ENCODE measurements at places on chromosomes 3 and 15.

GRCh38 chr15:100588638-100589242, 13.2 kb downstream of the LINS1 start:
- DNase-seq, result no peak

DNA sequence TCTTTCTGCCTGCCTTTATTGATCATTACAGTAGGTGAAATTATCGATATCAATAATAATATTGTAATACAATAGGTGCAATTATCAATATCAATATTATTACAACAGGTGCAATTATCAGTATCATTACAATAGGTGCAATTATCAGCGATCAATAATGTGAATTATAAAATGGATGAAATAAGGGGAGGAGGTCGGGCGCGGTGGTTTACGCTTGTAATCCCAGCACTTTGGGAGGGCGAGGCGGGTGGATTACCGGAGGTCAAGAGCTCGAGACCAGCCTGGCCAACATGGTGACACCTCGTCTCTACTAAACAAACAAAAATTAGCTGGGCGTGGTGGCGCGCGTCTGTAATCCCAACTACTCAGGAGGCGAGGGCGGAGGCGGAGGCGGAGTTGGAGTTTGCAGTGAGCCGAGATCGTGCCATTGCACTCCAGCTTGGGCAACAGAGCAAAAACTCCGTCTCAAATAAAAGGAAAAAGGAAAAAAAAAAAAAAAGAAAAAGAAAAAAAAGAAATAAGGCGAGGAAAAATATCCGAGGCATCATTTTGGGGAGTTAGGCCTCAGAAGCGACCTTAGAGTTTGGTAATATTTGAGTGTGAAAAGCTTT, 611 bp upstream of the BNIP2 start:
- no peak for DNase-seq

DNA sequence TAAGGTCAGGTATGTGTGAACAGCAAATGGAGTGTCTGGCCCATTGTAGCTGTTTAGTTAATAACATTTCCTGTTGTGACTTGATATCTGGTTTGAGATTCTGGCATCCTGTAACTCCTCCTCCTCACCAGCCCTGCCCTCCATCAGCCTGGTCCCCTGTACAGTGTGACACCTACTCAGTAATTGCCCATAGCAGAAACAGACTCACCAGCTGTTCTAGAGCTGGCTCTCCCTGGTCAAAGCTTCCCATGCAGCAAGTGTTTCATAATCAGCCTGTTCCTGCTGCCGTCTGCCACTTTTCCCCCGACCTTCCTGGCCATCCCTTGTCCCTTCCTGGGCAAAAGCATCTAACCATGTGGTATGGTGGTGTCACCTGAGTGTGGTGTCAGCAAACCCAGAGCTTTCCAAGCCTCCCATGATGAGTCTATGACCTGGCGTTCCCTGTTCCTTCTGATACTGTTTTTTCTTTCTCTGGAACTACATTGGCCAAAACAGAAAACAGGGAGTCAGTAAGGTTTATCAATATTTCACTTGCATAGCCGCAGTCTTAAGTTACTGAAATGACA, 55.4 kb downstream of the B3GALNT1 start:
- no peak for DNase-seq

GRCh38 chr15:90300988-90301706, 35.7 kb downstream of the NGRN start:
- no peak for DNase-seq

GRCh38 chr3:126851934-126852333, 131.0 kb upstream of the PLXNA1 start:
- no peak for DNase-seq

DNA sequence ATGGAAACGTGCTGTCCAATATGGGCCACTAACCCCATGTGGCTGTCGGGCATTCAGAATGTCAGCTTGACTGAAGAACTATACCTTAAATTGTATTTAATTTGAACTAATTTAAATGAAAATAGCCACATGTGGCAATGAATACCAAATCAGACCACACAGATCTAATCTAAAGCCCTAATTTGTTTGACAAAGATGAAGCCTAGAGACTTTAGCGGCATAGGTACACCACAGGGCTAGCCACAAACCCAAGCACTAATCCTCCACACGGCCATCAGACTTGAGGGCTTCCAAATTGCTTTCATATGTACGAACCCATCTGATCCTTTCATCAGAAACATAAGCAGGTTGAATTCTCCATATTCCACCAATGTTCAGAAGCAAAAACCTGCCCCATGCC, 81.4 kb downstream of the SHQ1 start:
- no peak for DNase-seq

DNA sequence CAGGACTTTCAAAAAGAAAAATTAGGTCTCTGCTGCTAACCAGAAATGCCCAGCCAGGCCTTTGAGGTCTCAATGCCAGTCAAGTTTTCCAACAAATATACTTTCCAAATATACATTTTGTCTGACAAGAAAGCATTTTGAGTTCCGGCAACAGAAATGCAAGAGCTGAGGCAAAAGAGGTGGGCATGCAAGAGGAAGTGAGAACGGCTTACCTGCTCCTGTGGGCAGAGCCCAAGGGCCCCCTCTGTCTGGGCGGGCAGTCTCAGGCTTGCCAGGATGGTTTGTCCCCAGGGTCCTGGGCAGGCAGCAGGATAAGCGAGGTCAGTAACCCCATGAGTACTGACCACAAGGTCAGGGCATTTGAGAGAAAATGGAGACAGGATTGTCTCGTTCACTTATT, 136.1 kb upstream of the TOPAZ1 start:
- DNase-seq, result no peak

- no peak for DNase-seq
Measured at GRCh38 chr3:52494445-52494844, 693 bp upstream of the STAB1 start.

GRCh38 chr3:41075975-41076374, 123.3 kb upstream of the CTNNB1 start:
- DNase-seq, result no peak

DNA sequence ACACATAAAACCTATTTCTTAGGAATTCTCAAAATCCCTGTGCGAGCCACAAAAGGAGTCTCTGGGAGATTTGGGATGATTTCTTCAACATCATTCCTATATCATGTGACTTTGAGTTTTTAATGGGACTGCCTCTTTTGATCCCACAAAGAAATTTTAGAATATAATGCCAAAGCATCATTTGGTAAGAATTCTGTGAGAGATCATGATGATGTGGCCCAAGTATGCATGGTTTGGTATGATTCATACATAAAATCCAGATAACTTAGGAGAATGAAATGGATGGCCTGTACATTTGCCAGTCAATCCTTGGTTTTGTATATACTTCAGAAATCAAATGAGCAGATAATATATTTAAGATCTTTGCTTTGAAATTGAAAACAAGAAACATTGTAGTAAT, 61.3 kb downstream of the UBE2E2 start:
- DNase-seq, result no peak

DNA sequence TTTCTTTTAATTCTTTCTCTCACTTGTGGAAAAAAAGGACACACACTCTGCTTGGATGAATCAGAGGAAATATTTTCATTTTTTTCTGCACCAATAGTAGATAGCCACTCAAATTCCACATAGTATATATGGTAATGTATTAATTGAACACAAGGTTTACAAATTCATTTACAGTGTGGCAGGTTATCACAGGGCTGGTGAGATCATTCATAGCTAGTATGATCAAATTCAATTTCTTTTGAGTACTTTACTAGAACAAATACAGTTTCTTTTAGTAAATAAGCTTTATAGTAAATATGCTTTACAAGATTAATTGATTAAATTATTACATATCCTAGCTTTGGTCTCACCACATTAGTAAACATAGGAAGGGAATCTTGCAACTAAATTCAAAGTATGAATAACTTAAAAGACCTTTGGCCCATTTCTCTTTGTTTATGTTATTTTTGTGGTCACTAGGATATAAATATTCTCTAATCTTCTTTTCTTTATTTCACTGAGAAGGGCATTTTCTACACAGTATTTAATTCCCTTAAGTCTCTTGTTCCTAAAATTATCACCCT, 40.1 kb upstream of the PARP14 start:
- no peak for DNase-seq

DNA sequence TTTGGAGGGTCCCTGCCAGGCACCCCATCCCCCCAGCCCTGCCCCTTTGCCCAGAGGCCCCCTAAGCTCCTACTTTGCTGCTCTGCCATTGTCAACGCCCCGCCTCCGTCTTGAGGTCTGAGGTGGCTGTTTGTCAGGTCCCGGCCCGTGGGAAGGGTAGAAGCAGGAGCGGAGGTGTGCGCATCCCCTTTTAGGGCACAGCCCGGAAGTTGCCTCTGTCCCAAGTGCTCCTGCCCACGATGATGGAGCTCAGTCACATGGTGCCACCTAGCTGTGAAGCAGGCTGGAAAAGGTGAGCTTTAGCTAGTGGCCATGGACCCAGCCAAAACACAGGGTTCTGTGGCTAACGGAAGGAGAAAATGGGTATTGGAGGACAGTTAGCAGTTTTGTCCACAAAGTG, 28.5 kb upstream of the LCTL start:
- no peak for DNase-seq

DNA sequence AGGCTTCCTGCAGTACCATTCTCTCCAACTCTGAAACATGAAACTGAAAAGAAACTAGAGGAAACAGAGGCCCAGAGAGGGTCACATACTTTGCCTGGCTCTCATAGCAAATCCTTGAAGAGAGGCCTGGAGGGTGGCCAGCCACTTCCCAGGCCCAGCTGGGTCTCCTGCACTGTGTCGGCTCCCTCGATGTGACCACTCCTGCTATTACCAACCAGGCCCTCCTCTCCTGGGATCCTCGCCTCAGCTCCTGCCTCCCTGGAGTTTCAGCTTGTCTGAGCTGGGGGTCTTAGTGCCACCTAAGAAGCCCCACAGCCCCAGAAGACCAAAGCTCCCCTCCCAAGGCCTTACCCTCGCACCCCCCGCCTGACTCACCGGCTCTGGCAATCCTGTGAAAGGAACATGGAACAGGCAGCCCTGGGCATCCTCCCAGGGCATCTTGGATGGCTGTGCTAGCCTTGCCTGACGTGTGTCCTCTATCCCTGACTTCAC, 4.6 kb downstream of the LOXL1 start:
- DNase-seq, result no peak

DNA sequence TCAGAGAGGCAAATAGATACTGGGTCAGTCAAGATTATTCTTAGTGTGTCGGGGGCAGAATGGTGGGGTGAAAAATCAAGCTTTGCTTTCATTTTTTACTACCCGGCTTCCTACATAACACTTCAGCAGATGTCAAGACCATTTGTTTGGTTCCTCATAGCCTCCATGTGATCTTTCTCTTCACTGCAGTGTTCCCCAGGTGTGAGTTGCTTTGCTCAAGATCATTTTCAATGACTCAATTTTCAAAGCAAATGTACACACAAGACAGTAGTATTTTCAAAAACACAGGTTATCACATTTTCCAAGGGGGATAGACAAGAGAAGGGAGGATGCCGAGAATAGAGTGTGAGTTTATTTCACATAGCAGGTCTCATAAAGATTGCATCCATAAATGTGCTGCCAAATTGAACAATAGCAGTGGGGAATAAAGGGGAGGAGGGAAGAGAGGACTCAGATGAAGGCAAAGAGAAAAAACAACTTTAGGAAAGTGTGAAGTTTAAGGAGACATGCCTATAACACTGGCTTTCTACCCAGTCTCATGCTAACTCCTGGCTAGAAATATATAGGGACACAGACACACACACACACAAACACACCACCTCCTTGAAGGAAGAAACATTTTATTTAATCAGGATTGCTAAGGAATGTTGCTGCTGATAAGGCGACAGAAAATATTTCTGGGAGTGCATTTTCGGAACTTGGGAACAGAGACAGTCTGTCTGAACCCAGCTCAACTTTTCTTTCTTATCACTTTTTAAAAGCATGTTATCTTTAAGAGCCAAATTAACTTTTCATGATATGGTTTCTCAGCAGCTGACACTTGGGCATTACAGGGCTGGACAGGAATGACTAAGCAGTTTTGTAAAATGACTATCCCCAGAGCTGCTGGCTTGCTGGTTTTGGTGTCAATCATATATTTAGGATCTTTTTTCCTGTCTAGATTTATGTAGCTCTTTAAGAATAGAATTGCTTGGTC, 402.4 kb downstream of the RBMS3 start:
- no peak for DNase-seq

GRCh38 chr15:40952301-40952900, 870 bp upstream of the CHAC1 start:
- no peak for DNase-seq

DNA sequence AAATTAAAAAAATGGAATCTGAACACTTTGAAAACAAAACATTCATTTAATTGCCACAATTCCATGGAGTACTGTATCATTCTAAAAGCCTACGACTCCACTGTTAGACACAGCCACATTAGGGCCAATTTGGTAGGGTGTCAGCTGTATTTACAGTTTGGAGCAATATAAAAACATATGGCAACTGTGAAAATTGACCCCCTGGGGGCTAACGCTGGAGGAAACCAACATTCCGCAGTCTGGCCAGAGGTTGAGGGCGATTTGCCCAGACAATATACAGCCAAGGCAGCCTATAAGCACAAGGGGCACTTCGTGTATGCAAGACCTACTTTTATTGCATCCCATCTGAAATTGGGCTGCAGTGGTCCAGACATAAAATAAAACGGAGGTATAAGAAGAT, 476.5 kb upstream of the WNT5A start:
- no peak for DNase-seq

- DNase-seq, result no peak
Measured at GRCh38 chr15:84714821-84715220, 1.1 kb downstream of the SEC11A start.

- no peak for DNase-seq
Measured at GRCh38 chr3:156847752-156848448, 21.7 kb downstream of the LEKR1 start.

- DNase-seq, result no peak
Measured at GRCh38 chr15:74036271-74037170, 42.0 kb downstream of the PML start.

DNA sequence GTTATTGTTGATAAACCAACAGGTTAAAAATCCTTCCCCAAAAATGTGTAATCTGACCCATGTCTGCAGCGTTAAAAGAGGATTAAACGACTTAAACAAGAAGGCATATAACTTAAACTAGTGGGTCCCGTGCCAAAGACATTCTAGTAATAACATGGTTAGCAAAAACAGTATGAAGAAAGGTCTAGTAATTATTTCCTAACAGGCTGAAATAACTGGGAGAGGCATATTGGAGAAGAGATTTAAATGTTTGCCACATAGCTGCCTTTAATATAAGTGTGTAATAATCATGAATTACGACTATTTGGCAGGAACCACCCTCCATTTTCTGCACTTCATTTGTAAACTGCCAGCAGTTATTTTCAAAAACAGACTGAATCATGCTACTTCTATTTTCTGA, 67.7 kb upstream of the CSPG5 start:
- no peak for DNase-seq

DNA sequence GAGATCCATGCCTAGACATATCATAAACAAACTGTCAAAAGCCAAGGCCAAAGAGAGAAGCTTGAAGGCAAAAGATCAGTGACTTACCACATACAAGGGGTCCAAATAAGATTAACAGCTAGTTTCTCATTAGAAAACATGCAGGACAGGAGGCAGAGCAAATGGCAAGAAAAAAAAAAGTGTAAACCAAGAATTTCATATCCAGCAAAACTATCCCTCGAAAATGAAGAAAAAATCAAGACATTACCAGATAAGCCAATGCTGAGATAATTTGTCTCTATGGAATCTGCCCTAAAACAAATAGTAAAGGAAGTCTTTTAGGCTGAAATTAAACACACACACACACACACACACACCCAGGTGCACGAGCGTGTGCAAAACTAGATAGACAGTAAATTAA, 99.6 kb upstream of the NSMCE3 start:
- no peak for DNase-seq
